ENCODE measurements at places on chromosomes 3 and 15.

GRCh38 chr3:129404130-129404529, 24.3 kb downstream of the EFCAB12 start:
- no peak for DNase-seq

- no peak for DNase-seq
These were observed 37.7 kb downstream of the PLD1 start for GRCh38 chr3:171772427-171773056.

DNA sequence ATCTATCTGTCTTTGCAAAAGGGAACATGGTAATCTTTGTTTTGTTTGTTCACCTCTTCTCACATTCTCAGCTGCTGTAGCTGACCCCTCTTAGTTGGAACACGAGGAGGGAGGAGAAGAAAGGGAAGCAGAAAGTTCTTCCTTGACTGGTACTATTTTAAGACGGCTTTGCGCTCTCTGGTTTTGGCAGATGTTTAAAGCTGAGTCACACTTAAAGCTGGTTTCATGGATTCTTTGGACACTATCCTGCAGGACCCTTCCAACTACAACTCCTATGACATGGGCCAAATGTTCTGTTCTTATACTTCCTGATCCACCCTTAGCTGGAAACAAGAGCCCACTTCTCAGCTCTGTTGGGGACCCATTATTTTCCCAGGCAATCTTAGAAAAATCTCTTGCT, 40.6 kb upstream of the FXR1 start:
- no peak for DNase-seq

GRCh38 chr3:11791339-11792200, 55.1 kb downstream of the TAMM41 start:
- no peak for DNase-seq

GRCh38 chr3:52896613-52897012, 735 bp downstream of the STIMATE start:
- no peak for DNase-seq

DNA sequence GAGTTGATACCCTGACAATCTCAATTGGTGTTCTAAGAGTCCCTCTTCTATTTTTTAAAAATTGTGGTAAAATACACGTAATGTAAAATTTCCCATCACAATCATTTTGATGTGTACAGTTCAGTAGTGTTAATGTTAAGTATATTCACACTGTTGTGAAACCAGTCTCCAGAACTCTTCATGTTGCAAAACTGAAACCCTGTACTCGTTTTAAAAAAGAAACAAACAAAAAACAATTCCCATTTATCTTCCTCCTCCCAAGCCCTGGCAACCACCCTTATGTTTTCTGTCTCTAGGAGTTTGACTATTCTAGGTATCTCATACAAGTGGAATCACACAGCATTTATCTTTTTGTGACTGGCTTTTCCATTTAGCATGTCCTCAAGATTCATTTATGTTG, 28.7 kb upstream of the ALPK3 start:
- no peak for DNase-seq

DNA sequence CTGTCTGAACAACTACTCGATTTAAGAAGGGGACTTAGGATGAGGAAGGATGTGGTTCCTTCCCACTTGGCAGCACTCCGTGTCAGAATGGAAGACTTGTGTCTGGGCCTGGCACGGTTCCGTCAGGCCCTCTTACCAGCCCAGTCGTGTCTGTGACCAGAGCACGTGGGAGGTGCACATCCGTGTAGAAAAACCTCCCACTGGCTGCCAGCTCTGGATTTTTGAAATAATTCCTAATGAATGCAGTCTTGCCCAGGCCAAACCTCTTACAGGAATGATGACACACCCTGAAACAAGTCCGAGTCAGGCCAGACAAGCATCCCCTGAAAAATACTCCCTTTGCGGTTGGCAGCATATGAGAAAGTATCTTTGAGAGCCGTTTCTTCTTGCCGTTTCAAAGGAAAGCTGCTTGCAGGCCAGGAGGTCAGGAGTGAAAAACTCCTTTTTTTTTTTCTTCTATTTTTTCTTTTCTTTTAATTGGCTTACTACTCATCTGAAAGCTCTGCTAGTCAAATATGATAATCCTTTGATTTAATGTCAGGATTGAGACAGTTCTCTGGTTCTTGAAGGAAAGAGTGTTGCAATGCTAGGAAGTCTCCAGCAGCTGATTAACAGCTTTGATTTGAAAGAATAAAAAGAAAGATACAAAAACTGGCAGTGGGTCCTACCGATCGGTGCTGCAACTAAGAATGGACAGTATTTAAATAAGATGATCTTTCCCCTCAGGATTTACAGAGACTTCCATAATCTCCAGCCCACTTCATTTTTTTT, 19.8 kb downstream of the IL1RAP start:
- DNase-seq, result no peak

DNA sequence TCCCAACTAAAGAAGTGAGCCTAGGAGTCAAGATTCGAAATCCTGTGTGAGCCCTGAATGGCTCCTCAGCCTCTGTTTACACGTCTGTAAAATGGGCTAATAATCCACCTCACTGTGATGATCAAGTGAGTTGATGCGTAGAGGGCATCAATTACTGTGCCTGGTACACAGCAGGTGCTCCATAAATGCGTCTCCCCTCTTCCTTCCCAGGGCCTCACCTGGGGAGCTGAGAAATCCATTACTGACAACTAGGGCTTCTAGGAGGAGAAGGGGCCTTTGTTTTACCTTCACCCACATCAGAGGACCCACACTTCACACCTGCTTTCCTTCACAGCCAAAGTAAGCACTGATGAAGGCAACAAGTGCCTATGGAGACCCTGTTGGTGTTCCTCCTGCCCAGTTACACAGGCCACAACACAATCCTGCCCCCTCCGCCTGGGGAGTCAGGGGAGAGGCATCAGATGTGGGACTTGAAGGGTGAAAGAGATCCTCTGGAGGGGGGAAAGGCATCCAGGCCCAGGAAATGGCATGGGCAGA, 1.4 kb downstream of the CIB2 start:
- no peak for DNase-seq

GRCh38 chr15:101156509-101157159, 95.2 kb downstream of the CHSY1 start:
- DNase-seq, result no peak

DNA sequence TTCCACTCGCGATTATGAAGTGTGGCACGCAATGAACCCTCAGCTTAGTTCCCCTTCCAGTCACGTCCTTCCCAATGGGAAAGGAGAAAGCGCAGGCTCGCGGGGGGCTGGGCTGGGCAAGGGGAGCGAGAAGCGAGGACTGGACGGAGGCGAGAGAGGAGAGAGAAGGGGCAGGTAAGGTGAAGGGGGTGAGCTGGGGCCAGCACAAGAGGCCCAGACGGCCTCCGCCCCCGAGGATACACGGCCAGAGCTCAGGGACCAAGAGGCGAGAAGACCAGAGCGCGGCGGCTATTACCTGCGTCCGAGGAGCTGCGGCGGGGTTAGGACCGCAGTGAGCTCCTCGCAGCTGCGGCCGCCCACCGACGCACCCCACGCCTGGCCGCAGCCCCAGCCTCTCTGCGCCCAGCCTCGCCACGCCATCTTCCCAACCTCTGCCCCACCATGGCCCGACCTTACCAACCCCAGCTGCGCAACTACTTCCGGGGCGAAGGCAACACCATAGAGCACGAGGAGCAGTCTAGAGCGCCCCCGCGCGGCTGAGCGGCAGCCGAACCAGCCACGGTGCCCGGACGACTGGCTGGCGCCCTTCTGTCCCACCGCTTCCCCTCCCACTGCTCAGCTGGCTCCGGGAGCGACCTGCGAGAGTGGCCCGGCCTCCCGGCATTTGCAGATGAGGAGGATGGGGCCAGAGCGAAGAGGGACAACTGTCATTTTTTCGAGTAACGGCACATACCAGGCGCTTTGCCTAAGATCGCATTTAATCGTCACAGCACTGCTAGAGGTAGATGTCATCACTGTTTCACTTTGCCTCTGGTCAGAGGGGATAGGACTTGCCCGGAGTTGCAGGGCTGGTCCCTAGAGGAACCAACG, at the start of gene PARL:
Gene PARL, minus strand, starts transcription at position 454 of the 870 bp plus-strand sequence. Its CDS starts 34 bp downstream, at position 420.
- peak; percentile 92 for DNase-seq

DNA sequence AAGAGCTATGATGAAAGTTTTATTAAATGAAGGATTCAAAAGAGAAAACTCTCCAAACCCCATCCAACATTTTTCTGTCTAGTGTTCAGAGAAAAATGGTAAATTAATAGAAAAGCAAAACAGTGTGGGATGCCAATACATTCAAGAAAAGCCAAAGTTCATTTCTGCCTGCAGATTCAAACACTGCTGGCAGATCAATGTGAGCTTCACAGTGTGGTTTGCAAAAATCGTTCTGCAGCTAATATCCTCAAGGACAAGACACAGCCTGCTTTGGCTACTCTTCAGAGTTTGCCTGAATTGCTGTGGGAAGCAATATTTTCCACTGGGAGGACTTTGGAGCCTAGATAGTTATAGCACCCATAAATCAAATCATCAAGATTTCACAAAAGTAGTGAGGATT, 619.9 kb upstream of the SUCLG2 start:
- DNase-seq, result no peak

- no peak for DNase-seq
These were observed 175.1 kb upstream of the KBTBD8 start for GRCh38 chr3:66823009-66823397.

GRCh38 chr3:174858353-174858752, 781 bp upstream of the NAALADL2 start:
- no peak for DNase-seq

DNA sequence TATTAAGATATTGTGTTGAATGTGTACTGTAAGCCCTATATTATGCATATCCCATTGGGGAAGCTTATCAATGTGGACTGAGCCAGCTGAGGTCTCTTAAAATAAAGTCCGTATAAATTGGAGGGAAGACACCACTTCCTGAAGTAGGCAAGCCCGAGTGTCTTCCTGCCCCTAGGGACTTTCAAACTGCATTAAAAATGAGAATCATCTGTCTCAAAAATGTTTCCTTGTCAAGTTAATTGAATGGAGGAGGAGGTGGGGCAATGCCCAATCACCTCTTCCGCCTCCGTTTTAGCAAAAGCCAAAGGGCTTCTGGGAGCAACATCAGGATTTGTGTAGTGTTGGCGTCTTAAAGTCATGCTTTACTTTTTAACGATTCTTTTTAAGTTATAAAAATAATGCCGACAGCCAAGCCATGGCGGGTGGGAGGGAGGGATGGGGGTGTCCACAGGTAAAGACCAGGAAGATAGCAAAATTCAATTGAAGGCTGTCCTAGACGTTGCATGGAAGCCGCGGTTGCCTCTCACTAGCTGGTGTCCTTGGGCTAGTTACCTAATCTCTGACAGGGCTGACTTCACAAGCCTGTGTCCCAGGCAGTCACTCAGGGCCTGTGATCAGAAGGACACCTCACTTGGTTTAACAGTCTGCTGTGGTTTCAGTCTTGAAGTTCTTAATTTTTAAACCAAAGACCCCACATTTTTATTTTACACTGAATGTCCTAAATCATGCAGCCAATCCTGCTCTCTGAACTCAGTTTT, 524.9 kb upstream of the PROK2 start:
- no peak for DNase-seq

GRCh38 chr15:36591536-36592411, 12.3 kb downstream of the CDIN1 start:
- DNase-seq, result no peak

DNA sequence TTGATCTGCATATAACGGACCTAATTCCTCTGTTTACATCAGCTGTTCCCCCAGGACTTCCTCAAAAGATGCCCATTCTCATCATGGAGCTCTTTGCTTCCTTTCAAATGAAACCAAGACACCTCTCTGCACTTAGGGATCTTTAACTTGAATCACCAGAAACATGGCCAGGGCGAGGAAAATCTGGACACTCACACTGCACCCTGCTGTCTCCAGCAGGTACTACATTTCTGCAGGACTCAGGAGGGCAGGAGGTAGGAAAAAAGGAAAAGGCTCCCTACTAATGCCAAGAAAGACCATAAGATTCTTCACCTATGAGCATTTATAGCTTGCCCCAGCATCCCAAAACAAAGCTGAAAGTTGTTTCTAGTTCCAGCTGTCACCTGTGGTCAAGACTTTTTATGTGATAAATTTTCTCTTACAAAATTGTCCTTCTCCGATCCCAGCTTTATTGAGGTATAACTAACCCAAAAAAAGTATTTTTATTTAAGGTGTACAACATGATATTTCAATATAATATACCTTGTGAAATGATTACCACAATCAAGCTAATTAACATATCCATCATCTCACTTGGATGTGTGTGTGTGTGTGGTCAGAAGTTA, 87.3 kb upstream of the C15orf61 start:
- no peak for DNase-seq

GRCh38 chr3:89948008-89948407, 840.6 kb downstream of the EPHA3 start:
- DNase-seq, result no peak

GRCh38 chr15:67089217-67090193, 24.1 kb downstream of the SMAD3 start:
- DNase-seq, result no peak

- DNase-seq, result no peak
These were observed 209.1 kb downstream of the NR1D2 start for GRCh38 chr3:24154013-24154695.

- no peak for DNase-seq
These were observed 28.5 kb downstream of the SCG5 start for GRCh38 chr15:32669896-32670611.

GRCh38 chr15:29529043-29529442, 259.4 kb upstream of the NSMCE3 start:
- DNase-seq, result no peak

DNA sequence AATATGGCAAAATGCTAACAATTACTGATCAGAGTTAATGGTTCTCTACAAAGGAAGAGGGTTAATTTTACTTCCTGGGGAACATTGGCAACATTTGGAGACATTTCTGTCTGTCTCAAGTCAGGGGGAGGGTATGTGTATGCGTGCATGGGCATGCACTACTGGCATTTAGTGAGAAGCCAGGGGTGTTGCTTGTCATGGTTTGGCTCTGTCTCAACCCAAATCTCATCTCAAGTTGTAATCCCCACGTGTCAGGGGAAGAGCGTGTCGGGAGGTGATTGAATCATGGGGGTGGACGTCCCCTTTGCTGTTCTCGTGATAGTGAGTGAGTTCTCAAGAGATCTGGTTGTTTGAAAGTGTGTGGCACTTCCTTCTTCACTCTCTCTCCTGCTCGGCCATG, 28.3 kb upstream of the TNIK start:
- DNase-seq, result no peak

GRCh38 chr3:193791041-193792032, 198.3 kb downstream of the OPA1 start:
- no peak for DNase-seq

- no peak for DNase-seq
These were observed 42.0 kb downstream of the UMPS start for GRCh38 chr3:124772081-124772831.

DNA sequence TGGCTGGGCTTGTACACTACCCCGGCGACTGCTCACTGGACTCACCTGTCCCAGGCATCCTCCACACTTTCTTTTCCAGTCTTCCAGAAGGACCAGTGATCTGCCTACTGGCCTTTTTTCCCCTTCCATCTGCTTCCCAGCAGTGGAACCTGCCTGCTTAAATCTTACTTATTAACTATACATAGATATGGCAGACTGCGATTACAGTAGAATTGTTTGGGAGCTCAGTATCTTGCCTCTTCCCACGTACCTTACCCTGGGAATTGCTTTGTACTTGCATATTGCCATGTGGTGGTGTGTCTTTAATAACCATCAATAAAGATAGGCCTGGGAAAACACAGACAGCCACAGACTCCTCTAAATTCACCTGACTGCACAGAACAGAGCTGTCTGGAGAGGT, 11.8 kb upstream of the HES1 start:
- no peak for DNase-seq

GRCh38 chr15:63083541-63083940, 38.1 kb upstream of the LACTB start:
- DNase-seq, result no peak

All from stimulated activated CD8-positive, alpha-beta memory T cell treated with anti-CD3 and anti-CD28 coated beads, Interleukin-2, amount 100 ng/mL, for 1 hour (primary cell).